ENCODE measurements at places on chromosomes 4 and X.
A peak's percentile ranks its signal among the peaks of the same experiment; 100 is the strongest.

- DNase-seq = no peak
Measured at GRCh38 chrX:24876530-24877287, 139.1 kb downstream of the ARX start.

- DNase-seq = no peak
Measured at GRCh38 chrX:100090931-100091330, 319.1 kb downstream of the PCDH19 start.

- DNase-seq = no peak
Measured at GRCh38 chr4:86441175-86441936, 81.5 kb upstream of the MAPK10 start.

DNA sequence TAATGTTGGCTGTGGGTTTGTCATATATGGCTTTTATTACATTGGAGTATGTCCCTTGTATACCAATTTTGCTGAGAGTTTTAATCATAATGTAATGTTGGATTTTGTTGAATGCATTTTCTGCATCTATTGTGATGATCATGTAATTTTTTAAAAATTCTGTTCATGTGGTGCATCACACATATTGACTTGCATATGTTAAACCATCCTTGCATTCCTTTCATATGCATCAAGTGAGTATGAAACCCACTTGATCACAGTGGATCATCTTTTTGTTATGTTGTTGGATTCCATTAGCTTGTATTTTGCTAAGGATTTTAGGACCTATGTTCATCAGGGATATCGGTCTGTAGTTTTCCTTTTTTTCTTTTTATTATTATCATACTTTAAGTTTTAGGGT is 12.1 kb downstream of the HEPH start:
- no peak for DNase-seq

GRCh38 chrX:73214426-73215094 is at the start of gene NAP1L2:
TSS of gene NAP1L2 (minus strand) at chrX:73214851. CDS start at chrX:73214492, 359 bp downstream.
- DNase-seq = peak; percentile 20

DNA sequence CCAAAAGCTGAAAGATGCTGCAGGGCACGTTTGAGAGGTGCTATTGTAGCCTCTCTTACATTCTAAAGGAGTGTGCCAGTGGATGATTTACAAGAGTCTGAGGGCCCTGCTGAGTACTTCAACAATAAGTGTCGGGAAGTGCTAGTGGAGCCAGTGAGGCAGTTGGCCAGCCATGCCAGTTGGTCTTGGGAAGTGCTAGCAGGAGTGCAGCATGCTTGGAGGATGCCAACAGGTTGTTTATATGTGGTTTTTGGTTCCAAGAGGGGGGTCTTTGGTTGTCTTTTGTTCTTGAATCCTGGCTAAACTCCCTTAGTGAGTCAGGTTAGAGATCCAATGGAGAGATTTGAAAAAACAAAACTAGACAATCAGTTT is 335.3 kb downstream of the PABPC4L start:
- DNase-seq = no peak

DNA sequence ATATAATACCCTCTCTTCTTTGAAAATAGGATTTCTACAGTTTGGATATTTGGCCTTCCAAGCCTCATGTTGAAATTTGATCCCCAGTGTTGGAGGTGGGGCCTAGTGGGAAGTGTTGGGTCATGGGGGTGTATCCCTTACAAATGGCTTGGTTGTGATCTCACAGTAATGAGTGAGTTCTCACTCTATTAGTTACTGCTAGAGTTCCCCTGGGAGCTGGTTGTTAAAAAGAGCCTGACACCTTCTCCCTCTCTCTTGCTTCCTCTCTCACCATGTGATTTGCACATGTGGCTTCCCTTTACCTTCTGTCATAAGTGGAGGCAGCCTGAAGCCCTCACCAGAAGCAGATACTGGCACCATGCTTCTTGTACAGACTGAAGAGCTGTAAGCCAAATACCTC is 73.9 kb downstream of the HDAC8 start:
- no peak for DNase-seq

DNA sequence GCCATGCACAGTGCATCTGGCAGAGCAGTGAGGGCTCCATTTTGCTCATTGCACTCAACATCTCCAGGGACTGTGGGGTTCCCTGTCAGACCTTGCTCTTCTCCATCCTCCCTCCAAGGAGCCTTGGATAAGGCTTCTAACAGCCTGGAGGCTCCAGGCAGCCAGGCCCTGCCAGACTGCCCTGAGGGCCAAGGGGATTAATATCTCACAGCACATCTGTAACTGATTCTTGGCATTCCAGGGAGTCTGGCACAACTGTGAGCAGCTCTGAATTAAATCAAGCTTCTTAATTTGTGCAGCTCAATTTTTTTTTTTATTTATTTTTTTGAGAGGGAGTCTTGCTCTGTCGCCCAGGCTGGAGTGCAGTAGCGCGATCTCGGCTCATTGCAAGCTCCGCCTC is 224.5 kb upstream of the PGRMC2 start:
- no peak for DNase-seq

DNA sequence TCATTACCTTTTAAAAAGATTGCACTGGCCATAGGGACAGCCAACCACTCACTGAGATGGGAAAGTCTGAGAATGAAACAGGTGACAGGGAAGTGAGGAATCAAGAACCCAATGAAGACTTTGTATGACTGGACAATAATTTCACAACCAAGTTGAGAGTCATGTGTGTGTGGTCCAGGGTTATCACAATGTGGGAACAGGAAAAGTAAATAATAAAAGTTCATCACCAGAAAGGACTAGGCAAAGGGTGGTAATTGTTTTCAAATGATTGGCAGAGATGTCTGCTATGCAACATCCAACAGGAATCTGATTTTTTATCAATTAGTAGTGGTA is 129.3 kb downstream of the AMELX start:
- no peak for DNase-seq

DNA sequence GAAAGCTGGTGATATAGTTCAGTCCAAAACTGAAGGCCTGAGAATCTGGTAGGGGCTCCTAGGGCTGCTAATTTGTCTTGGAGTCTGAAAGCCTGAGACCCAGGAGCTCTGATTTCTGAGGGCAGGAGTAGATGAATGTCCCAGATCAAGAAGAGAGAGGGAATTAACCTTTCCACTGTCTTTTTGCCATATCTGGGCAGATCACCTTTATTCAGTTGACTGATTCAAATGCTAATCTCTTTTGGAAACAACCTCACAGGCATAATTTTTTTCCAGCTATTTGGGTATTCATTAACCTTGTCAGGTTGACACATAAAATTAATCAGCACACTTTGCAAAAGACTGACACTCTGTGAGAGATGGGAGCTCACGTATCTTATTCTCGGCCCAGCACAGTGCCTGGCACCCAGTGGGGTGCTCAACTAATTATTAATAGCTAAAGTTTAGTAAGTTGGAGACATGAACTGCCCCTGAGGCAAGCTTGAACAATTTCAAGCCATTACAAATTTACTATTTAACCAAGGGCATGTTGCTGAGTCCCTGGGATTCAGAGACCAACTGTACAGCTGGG is 114.3 kb downstream of the CPEB2 start:
- DNase-seq = no peak

DNA sequence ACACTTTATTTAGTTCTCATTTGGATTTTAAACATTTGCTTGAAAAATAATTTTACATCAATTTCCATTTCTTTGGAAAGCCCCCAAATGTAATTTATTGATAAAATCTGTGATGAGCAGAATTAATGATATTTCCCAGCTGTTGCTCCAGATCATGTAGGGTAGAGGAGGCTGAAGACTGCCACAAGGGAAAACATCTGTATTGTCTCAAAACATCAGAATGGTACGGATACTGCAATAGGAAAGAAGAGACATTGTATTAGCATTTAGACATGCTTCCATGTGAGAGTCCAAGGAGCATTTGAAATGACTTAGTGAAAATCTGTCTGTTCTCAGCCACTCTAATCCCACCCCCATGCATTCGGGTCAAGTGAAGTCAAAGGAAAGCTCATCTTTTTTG is 14.4 kb downstream of the ADH1A start:
- no peak for DNase-seq

- DNase-seq = no peak
Measured at GRCh38 chrX:104284507-104284906, 29.8 kb upstream of the ESX1 start.

- no peak for DNase-seq
Measured at GRCh38 chrX:140149761-140150160, 184.4 kb upstream of the CXorf66 start.

GRCh38 chrX:94743478-94743877 is 1069.5 kb downstream of the FAM133A start:
- no peak for DNase-seq

- peak; percentile 86 for DNase-seq
Measured at GRCh38 chr4:173801876-173802661, 272.0 kb upstream of the HAND2 start.

- no peak for DNase-seq
Measured at GRCh38 chrX:136528645-136529315, 3.2 kb upstream of the VGLL1 start.

GRCh38 chr4:8286719-8287342 is 17.3 kb downstream of the HTRA3 start:
- no peak for DNase-seq

DNA sequence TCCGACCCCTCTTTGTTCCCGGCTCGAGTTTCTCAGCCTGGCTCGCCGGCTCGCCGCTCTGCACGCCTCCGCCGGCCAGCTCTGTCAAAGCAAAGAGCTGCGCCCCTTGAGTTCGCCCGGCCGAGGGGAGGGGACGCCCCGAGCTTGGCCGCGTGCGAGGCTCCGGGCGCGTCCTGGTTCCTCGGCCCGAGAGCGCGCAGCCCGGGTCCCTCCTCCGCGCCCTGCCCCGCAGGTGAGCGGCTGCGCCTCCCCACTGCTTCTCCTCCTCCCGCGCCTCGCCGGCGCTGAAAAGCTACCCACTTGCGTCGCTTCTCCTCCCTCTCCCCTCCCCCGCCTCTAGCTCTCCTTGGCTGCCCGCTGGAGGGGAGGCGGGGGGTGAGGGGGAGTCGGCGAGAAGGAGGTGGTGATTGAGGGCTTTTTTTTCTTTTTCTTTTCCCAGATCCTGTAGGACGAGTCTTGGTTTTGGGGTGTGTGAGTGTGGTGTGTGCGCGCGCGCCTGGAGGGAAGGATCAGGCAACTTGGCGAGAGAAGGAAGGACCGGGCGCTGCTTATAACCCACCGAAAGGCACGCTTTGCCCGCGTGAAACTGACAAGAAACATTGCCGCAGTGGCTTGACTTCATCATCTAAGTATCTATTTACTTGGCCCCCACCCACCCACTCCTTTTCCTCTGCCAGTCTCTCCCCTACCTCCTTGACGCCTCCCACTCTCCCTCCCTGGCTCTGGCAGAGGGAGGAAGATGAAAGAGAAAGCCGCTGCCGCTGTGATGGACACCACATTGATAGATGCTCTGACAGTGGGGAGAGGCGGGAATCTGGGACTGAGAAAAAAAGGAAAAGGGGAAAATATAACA is at the start of gene LEF1:
TSS of gene LEF1 (minus strand) at position 262 of the 853 bp plus-strand sequence. CDS start 1,165 bp downstream, outside the sequence.
- no peak for DNase-seq

DNA sequence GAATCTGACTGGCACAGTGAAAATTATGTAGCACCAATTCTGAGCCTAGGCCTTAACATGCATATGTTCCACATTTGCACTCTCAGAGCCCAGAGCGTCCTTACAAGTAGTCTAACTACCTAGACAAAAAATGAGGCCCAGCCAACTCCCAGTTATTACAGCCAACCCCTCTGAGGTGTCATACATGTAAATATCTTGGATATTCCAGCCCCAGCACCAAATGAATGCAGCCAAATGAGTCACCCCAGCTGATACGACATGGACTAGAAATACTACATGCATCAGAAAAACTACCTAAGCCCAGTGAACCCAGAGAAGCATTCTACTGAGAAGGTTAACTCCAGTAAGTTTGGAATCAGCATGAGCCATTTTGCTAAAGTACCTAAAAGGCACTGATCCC is 145.1 kb downstream of the STPG2 start:
- DNase-seq = no peak

DNA sequence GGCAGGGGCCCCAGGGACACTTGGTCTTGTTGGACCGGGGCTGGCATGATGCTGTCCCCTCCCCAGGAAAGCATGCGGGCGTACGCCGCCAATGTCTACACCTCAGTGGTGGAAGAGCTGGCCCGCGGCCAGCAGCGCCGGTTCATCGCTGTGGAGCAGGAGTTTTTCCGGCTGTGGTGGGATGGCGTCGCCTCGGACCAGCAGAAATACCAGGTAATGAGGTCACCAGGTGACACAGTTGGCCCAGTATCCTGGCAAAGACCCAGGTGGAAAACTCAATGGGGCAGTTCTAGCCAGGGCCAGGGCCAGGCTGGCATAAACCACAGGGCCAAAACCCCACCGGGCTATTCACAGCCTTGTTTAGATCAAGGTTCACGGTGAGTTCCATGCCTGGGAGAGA is 1.5 kb downstream of the MAN2B2 start:
- DNase-seq = no peak

- DNase-seq = no peak
Measured at GRCh38 chr4:138158746-138159297, 83.3 kb downstream of the SLC7A11 start.

GRCh38 chrX:153669174-153669890 is 4.3 kb downstream of the PNCK start:
- DNase-seq = no peak

DNA sequence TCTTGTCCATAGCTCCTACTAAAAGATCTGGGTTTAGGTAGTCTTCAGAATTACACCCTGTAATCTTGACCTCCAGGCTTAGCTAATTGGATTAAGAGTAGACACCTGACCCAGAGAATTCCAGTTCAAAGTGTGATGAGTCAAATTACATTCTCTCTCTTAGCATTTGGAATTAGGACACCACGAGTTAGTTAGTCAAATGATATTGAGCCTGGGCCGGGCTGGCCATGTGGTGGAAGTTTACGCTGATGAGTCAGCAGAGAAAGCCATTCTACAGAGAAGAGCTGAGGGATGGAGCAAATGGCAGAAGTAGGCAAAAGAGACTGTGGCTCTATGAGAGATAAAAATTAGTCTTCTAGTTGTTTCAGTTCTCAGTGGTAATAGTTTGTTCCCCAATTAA is 31.1 kb downstream of the CEP44 start:
- peak; percentile 22 for DNase-seq

DNA sequence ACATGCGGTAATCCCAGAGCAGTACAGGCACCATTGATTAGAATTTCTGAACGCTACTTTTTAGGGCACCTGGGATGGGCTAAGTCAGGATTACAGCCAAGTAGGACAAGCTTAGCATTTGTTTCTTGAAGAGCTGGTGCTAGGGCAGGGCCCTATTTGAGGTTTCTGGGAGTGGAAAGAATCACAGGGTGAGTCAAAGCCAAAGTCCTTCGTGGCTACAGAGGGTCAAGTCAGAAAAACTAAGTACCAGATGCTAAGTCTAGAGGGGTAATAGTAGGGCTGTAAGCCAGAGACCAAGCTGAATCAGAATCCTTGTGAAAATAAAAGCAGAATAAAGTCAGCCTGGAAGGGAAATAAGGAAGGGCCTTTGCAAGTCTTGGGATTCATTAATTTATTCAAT is 448.6 kb downstream of the ZIC3 start:
- DNase-seq = no peak

Measured in NCI-H524 treated with DMSO at 0.1 percent for 48 hours (cell line).